Activated CD4-positive, alpha-beta memory T cell treated with anti-CD3 and anti-CD28 coated beads for 36 hours (primary cell): ENCODE measurements at places on chromosomes 5 and 9. TPM values are rescaled to one million over a fixed set of nuclear protein-coding genes. Genes with fewer than 3 reads are reported as not detected.
A peak's percentile ranks its signal among the peaks of the same experiment; 100 is the strongest.

GRCh38 chr5:72818866-72819534, 2.5 kb downstream of the TNPO1 start:
- peak; percentile 69 for DNase-seq
- H3K4me1 ChIP-seq, result peaks cover 22% of the 10 kb centered on the region
- H3K36me3 ChIP-seq, result no peaks in the 10 kb centered on the region

- peaks cover 15% of the 10 kb centered on the region for H3K36me3 ChIP-seq
- DNase-seq, result peak; percentile 49
- H3K4me1 ChIP-seq, result peaks cover 5% of the 10 kb centered on the region
- H3K27me3 ChIP-seq, result peaks cover 41% of the 10 kb centered on the region
- peak within 1 kb of the TSS; percentile 37 for H3K4me3 ChIP-seq
- H3K27ac ChIP-seq, result no peak within 1 kb of the TSS
Measured at GRCh38 chr5:178590141-178590923, at the start of gene COL23A1. Gene COL23A1, minus strand, starts transcription at chr5:178590393.

- H3K36me3 ChIP-seq, result no peaks in the 10 kb centered on the region
- H3K4me3 ChIP-seq, result no peak overlapping the region
- no peak overlapping the region for H3K27ac ChIP-seq
- DNase-seq, result no peak
- H3K4me1 ChIP-seq, result no peaks in the 10 kb centered on the region
- H3K27me3 ChIP-seq, result no peaks in the 10 kb centered on the region
Measured at GRCh38 chr5:4243479-4244264, 648.0 kb downstream of the IRX1 start.

WWC1 gene
- total RNA-seq, result 1.3 TPM

LCN6 gene
- total RNA-seq, result not detected

RUSC2 gene
- 2.7 TPM for total RNA-seq

GRIN1 gene
- not detected for total RNA-seq
